Immature natural killer cell (primary cell): ENCODE measurements at places on chromosomes 4 and X.

DNA sequence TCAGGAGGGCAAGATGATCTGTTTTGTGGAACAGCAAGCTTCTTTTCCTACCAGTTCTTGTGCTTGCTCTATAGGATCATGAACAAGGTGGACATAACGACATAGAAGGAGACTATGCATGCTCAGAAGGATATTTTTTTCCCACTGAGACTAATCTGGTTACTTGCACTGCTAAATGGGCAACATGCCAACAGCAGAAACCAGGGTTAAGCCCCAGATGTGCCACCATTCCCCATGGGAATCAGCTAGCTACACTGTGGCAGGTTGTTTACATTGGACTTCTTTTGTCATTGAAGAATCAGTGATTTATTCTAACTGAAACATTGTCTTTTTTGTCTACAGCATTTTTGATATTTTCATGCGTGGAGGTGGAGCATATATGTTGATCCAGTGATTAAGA, 165.6 kb downstream of the C4orf33 start:
- DNase-seq: no peak

DNA sequence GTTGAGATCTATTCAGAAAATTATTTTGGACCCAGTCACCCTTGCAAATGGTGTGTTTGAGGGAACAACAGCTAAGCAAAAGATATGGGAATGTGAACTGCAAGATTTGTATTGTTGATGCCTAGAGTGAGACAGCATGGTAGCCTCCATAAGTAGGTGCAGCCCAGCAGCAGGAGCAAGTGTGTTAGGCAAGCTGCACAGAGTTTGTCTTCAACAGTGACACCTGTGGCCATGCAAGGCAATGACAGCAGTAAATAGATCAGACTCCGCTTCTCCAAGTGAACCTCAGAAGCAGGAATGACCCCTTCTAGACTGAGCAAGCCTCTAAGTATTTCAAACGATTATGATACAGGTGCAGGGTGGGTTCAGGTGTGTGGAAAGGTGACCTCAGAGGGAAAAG, 133.4 kb upstream of the MSX1 start:
- DNase-seq: no peak

- DNase-seq: no peak
Observed at GRCh38 chr4:89022426-89023128, 34.4 kb downstream of the FAM13A start.

- no peak for DNase-seq
Observed at GRCh38 chr4:18751083-18751482, 729.5 kb upstream of the LCORL start.

DNA sequence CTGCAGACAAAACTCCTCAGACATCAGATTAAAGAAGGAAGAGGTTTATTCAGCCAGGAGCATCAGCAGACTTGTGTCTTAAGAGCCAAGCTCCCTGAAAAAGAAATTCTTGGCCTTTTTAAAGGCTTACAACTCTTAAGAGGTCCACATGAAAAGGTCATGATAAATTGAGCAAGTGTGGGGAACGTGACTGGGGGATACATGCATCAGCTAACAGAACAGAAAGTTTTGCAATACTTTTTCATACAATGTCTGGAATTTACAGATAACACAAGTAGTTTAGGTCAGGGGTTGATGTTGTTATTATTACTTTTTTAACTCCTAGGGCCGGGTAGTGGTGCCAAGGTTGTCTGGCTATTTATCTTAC, 55.6 kb upstream of the RBMX start:
- no peak for DNase-seq

GRCh38 chr4:566508-567295, 9.4 kb downstream of the TMEM271 start:
- no peak for DNase-seq

DNA sequence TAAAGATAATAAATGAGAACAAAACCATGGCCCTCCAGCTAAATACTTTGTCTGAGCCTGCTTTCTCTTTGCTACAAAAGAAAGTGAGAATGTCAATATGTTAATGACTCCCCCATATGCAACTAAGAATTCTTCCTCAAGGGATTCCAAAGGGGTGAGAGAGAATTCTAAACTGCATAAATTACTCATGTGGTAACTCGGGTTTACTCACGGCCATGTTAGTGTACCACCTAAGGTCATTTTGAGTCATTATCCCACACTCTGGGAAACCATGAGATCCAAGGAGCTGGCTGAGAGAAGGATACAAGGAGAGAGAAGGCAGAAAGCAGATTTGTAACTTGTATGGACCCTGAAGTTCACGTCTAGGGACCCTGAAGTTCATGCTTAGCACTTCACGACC, 190.3 kb downstream of the DHX15 start:
- DNase-seq: no peak

DNA sequence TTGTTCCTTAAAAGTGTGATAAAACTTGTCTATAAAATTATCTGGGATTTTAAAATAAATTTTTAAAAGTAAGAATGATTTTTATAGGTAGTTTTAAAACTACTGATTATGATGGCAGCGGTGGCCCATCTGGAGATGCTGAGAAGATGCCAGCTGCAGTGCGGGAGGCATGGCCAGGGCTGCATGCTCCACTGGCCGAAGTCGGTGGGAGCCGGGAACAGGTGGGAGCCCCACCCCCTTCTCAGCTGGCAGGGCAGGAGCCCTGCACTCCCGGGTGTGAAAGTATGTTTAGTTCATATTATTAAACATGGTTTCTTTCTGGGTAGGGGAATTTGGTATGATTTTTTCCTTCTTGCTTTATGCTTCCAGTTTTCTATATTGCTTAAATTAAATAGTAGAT, 63.8 kb downstream of the CORIN start:
- no peak for DNase-seq

- DNase-seq: no peak
Observed at GRCh38 chr4:107978716-107979451, 10.8 kb upstream of the HADH start.

DNA sequence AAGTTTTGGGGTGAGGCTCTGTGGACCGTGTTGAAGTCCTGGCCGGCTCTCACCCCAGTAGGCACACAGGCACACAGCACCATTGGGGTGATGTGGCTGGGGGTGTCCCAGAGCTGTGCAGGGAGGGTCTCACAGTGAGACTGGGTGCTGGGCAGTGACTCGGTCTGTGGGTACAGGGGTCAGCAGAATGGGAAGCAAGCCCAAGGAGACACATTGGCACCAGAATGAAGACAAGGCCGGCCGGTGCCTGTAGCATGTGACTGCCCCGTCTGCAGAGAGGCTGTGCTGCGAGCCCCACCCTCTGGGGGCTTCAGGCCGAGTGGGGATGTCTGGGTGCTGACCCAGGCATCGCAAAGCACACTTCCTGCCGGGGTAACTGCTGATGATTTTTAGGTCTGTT, 5.2 kb downstream of the MAEA start:
- DNase-seq: no peak

- DNase-seq: no peak
Observed at GRCh38 chrX:65600106-65600505, 65.5 kb upstream of the LAS1L start.

DNA sequence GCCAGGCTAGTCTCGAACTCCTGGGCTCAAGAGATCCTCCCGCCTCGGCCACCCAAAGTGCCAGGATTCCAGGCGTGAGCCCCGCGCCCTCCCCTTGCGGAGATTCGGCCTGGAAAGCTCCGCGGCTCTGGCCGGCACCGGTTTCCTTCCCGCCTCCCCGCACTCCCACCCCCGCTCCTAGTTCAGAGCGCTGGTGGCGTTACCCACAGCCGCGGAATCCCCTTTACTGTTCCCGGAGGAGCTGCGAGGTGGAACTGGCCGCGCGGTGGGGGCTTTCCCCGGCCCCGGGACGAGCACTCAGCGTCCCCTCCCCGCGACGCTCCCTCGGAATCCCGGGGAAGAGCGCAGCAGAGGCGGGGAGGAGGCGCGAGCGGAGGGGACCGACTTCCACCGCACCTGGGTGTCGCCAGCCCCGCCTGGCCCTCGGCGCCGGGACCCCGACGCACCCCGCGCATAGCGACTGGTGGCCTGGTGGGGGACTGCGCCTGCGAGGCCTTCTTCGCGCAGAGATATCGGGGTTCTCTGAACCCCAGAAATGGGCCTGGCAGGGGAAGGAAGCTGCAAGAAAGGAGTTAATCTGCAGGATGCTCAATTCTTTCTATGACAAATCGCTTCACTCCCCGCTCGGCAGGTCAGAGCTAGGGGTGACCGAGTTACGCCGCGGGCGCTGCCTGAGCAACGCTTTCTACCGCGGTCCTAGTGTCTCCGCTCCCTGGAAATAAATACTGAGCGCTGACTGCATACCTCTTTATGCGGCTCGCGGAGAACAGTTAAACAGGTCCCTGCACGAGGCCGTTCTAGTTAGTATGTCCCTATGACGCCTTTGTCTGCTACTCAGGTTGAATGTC, 14.6 kb upstream of the SLC25A4 start:
- DNase-seq: peak; percentile 17

- no peak for DNase-seq
Observed at GRCh38 chr4:56149591-56149990, 200.8 kb downstream of the CEP135 start.

GRCh38 chr4:101669138-101669831, 121.2 kb upstream of the BANK1 start:
- no peak for DNase-seq

DNA sequence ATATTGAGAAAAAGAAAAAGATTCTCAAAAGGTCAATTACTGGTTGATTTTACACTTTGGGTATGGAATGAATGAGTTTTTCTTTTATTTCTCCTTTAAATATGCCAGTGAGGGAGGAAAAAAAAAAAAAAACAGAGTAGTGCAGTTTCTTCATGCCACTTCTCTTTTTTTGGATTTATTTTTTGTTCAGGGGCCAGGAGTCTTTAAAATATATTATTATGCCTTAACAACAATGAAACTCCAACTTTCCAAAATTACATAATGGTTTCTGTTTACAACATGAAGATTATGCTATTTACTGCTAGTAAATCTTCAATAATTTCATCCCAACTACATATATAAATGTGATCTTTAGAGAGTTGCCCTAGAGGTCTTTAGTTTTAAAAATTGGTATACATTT, 31.9 kb downstream of the DTHD1 start:
- no peak for DNase-seq

DNA sequence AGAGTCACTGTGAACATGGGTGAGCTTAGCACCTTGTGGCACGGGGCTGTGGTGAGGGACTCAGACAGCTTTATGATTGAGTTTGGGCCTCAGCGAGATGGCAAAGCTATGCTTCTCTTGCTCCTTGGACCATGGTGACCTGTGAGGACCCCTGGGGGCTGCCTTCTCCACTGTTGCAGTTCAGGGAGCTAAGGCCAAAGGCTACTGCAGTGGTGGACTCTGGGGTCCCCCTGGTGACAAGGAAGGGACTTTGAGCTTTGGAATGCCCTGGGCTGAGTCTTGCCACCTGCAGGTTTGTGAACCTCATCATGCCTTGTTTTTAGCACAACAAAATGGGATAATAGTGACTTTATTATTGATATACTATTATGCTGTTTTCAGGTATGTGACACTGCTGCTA, 36.5 kb downstream of the TBL1X start:
- DNase-seq: peak; percentile 3

GRCh38 chr4:20532116-20532790, 168.0 kb upstream of the PACRGL start:
- DNase-seq: no peak

- DNase-seq: no peak
Observed at GRCh38 chr4:52957220-52957686, 95.1 kb downstream of the RASL11B start.

DNA sequence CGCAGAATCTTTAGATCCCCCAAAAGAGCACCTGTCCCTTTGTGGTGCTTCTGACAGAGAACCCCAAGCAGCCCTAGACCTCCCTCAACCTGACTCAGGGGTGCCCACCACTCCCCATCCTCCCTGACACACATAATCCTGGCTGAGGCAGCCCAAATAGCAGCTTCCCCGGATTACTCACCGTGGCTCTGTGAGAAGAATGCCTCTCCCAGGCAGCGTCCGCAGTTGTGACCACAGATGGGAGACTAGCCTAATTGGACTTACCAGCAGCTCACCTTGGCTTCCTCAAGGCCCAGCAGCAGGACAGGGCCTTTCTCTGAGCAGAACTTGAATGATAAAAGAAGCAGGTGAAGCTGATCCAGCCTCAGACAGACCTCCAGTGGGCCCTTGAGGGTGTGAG, 10.3 kb upstream of the ODAPH start:
- DNase-seq: no peak

- no peak for DNase-seq
Observed at GRCh38 chrX:122133478-122133877, 1050.6 kb upstream of the GRIA3 start.

DNA sequence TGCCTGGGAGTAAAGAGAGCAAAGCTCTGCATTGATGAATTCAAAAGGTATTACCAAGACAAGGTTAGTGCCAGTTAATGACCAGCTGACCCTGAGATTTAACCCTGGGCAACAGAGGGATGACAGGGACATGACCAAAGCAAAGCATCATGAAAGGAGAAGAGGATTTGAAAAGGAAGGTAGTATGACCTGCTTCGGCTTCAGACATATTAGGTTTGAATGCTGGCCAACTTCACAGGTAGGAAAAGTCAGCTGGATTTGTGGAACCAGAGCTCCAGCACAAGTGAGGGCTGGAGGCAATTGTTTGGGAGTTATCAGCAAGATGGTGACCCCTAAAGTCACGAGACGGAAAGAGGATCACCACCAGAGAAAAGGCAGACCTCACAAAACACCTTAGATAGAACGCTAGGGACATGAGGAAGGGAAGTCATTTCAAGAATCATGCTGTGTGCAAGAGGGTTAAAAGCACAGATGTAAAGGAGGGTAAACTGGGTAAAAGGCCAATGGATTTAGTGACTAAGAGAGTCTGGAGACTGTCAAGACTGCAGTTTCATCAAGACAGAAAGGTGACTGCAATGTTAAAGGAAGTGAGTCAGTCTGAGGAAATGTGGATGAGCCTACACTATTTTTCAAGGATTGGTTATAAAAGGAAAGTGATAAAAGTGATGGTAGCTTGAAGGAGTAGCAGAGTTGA, 45.6 kb downstream of the SH3RF1 start:
- DNase-seq: no peak

DNA sequence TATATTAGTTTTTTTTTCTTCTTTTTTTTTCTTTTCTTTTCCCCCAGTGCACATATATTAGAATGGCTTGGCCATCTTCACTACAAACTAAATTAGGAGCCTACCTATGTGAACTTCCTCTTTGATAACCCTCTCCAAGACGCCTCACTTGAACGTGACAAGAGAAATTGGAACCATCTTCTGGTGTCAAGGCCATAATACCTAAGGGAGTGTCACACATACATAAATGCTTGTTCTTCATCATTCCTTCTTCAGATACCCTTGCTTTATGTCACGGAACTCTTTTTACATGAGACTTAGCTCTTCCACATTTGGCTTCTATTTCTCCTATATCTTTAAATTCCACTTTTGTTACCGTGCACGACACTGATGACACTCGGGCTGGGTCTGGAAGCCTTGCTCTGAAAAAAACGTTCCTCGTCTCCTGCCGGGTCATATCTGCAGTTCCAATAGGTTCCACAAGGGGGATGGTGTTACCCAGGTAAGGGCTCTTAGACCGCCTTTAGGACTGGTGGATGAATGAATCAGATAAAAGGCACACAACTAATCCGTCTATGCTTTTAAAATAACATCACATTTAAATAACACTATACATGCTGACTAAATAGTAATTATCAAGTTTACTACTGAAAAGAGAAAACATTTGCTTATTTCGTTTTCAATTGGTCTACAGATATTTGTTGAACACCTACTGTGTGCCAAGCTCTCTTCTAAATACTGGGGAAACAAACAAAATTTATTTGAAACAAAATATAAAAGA, 19.9 kb downstream of the DGAT2L6 start:
- DNase-seq: peak; percentile 15
